ENCODE measurements at places on chromosomes 2 and 18.
A peak's percentile ranks its signal among the peaks of the same experiment; 100 is the strongest.

DNA sequence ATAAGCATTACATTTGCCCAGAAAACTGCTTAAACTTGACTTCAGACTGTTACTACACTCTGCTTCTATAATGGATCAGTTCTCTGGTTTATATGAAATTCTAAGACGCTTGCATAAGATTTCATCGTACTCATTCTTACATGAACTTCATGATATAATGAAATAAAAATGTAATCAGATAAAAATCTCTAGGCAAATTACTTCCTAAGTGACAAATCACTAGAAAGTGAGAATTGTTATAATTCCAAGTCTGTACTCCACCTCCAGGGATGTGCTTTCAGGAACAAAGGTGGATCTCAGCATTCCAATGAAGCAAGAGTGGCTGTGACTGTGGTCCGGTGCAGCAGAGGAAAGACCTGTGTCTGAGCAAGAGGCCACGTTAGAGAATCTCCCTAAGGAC, 226.2 kb downstream of the PIEZO2 start:
- DNase-seq = no peak

- DNase-seq = no peak
These were observed 70.3 kb downstream of the POLR1A start for GRCh38 chr2:86035376-86035882.

GRCh38 chr2:120989512-120990441, 254.1 kb downstream of the GLI2 start:
- no peak for DNase-seq

GRCh38 chr2:237729681-237730475, 68.7 kb upstream of the RBM44 start:
- DNase-seq = no peak

DNA sequence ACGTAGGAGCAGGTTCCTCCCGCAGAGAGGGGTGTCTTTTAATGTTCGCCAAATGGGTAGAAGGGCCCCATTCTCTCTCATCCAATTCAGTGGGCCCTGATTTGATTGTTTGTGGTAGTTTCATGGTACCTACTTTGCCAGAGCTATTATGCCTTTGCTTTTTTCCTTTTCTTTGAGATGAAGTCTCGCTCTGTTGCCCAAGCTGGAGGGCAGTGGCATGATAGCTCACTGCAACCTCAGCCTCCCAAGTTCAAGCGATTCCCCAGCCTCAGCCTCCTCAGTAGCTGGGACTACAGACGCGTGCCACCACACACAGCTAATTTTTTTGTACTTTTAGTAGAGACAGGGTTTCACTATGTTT, 59.7 kb downstream of the DDX1 start:
- no peak for DNase-seq

DNA sequence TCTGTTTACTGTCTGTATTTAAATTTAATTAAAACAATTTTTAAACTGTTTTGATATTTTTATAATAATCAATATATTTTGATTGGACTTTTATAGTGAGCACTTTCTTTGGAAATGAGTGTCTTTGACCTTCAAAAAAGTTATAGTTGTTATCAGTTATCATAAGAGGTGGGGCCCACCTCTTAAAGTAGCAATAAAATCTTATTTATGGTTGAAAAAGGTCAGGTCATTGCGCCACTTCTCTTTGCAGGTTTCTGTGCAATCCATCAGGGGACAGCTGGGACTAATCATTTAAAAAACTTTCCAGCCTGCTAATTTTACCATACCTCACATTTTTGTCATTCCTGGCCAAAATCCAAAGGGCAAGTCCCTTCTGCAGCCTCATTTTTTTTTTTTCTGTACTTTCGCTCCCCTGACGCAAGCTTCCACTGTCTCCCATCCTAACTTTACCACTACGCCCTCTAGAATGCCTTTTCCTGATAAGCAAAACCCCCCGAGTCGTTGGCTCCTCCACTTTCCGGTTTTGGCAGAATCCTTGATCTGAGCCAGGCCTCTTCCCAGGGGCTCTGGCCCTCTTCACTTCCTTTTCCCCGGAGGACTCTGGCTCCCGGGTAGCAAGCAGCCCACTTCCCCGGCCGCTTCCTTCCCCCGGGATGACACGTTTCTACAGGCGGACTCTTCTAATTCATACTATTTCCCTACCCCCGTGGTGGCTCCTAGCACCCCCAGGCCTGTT, 1.1 kb upstream of the SEH1L start:
- DNase-seq = peak; percentile 70

DNA sequence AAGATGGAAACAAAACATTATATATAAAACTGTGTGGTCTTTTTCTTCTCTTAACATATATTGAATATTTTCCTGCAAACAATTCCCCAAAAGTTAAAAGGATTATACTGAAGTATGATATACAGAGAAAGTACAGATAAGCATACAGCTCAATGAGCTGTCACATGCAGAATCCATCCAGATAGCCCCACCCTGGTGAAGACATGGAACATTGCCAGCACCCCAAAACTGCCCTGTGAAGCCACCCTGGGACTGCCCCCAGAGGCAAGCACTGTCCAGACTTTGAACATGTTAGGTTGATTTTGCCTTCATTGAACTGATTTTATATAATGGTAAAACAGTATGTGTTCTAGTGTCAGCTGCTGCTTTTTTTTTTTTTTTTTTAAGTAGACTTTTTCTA, 112.3 kb upstream of the IL1R2 start:
- DNase-seq = peak; percentile 53

- no peak for DNase-seq
These were observed 85.0 kb upstream of the DTNB start for GRCh38 chr2:25758348-25758747.

DNA sequence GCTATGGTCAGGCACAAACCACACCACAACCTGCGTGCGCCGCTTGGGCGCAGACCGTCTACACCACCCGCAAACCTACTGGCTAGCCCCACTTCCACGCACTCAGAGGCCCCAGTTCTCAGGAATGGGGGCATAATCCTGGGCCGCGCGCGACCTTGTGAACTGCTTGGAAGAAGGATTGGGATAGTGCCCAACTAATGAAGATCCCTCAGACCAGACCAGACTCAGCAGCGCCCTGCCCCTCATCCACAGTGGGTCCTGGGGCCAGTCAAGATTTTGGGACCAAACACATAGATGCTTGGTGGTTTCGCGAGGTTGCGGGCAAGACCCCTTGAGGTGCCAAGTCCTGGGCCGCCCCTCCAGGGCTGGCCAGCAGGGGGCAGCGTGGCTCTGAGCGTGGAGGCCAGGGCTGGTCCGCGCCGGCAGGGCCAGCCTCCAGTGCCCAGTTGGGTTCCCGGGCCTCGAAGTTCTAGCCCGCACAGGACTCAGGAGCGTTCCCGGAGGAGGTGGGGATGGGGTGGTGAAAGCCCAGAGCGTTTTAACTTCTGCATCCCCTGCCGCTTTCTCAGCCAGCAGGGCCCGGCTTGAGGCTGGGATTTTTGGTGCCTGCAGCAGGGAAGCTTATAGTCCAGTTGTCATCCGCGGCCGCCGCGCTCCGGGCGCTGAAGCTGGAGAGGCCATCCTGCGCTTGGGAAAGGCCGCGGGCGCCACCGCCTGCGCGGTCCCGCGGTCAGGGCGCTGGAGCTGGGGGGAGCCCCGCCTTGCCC, 8.3 kb downstream of the OSR1 start:
- peak; percentile 57 for DNase-seq

DNA sequence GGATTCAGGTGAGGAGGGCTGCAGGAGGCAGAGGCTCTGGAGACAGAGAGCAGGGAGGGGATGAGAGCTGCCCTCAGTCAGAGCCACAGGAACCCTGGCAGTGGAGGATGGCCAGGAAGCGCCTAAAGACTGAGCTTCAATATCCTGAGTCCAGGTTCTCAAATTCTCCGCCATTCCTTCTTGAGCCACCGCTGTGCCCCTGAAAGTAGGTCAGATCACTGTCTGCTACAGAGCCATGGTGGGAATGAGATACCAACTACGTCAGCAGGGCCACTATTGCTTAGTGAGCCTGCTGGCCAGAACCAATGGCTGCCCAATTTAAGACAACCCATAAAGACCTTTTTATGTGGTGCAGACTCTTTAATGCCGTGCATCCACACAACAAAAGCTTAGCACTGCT, 155.5 kb downstream of the CTIF start:
- no peak for DNase-seq

DNA sequence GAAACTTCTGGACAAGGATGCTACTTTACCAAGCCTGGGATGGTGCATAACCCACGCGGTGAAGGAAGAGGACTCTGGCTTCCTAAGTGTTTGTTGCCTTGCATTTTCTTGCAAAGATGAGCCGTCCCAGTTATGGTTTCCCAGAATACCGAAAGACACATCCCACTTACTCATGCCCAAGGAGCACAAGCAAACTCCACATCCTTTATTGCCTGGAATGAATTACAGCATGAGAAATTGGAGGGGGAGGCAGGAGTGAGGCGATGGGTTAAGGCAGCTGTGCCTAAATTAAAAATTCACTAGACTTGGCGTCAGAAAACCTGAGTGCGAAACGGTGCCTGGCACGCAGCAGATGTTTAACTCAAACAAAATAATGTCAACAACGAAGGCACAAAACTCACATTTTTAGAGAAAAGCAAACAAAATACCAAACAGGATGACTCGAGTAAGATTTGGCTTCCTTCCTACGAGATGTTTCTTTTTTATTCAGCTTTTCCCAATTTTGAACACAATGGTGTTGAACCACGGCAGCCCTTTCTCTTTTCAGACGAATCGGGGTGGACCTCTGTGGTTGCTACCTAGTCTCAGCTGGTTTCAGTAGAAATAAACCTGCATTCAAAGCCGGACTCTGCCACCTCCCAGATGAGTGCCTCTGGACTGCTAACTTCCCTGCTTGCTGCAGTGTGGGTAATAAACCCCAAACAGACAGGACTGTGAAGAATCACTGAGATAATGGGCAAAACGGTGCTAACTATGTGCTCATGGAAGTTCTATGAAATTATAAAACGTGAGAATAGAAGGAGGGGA, 100.3 kb upstream of the NCK2 start:
- DNase-seq = no peak

DNA sequence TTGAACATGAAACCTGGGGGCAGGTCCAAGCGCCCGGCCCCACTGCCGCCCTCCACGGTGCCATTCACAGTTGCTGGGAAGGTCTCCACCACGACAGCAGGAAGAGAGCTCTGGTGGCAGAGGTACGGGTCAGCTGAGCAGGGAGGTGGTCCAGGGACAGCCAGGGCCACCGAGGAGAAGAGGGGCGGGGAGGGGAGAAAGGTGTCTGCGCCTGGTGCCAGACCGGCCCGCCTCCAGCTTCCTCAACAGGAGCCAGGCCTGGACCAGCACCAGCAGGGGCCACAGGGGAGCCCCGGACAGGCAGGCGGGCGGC, 56.2 kb downstream of the BIN1 start:
- no peak for DNase-seq

DNA sequence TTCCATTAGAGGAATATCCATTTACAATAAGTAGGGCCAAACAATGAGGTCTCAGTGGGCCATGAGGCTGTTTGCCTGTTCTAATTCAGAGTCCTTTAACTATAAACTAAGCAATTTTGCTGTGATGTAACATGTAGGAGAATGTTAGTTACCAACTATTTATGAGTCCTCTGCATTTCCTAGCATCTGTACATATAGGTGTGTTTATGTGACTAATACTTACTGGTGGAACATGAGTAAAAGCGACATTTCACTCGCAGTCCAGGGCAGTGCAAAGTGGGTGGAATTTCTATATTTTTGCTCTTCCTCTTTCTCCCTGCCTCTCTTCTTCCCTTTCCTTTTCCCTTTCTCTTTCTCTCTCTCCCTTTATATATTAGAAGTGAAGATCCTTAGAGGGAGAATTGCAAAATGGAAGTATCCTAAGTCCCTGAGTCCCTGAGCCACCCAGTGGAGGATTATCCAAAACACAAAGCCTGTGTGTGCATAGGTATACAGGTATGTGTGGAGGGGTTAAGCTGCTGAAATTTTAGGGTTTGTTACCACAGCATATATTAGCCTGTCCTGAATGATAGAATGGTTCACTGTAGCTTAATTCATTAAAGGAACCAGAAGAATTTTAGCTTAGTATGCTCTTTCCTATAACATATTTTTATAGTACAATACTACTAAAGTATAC, 487.0 kb upstream of the FANCL start:
- DNase-seq = no peak

DNA sequence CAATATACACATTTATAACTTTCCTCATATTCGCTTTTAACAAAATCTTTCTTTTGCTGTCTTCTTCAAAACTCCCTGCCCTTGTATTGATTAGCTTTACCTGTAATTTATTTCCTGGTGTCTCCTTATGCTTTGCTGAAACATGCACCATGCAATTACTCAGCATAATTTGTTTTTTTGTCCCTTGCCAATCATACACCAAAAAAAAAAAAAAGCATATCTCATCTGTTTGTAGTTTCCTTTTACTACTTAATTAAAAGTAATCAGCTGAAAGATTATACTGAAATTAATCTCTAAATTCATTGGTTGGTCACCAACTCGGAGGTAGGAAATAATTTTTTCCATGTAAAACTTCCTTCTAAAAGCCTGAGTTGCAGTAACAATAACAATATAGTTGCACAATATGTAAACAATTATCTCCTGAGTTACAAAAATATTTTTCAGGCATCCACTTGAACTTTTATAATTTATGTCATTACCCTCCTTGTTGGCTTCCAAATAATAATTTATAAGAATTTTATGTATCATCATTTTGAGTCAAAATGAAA, 53.0 kb upstream of the ROCK1 start:
- no peak for DNase-seq

DNA sequence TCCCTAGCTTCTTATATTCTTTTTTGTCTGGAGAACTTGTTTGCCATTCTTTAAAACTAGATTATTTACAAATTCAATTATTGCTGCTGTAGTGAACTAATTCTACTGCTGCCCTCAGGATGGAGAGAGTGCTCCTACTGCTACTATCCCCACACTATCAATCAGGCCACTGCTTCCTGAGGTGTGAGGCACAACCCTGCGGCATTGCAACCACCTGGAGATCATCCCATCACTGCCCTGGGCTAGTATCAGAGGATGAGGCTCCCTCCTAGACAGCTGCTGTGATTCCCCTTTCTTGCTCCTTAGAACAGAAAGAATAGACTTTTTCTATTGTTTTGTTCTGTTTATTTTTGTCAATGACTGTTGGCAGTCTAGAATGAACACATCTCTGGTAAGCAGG, 146.6 kb downstream of the CDH19 start:
- DNase-seq = no peak

- DNase-seq = no peak
These were observed 46.4 kb upstream of the SPP2 start for GRCh38 chr2:234003972-234004617.

GRCh38 chr2:164840458-164840929, 1.1 kb downstream of the COBLL1 start:
- peak; percentile 37 for DNase-seq

GRCh38 chr2:232030229-232030628, 68.7 kb downstream of the DIS3L2 start:
- no peak for DNase-seq

All from hematopoietic multipotent progenitor cell treated with erythropoietin and hydrocortisone succinate and interleukin-3 and kit ligand, for 17 days (in vitro differentiated cells).